ENCODE measurements at places on chromosomes 6 and 20.
A peak's percentile ranks its signal among the peaks of the same experiment; 100 is the strongest.

GRCh38 chr6:89298680-89299465 lies 16.2 kb downstream of the GABRR2 start:
- DNase-seq = peak; percentile 74

DNA sequence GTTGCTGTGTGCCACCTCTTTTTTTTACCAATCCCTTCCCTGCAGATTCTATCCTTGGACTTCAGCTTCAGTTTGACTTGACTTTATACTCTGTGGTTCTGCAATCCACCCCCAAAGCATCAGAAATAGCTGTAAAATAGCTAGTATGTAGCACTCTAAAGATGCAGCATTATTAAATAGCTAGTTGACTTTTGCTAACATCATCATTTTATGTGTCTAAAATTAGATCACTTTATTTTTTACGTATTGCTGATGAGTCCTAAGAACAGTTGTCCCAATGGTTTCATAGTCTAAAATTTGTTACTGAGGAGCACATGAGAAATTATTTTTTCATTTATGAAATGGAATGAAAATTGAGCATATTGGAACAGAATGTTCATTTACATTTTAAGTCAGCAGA lies 138.2 kb downstream of the NKAIN2 start:
- DNase-seq = no peak

- peak; percentile 78 for DNase-seq
These were observed 722 bp downstream of the ISM1 start for GRCh38 chr20:13221673-13222318.

DNA sequence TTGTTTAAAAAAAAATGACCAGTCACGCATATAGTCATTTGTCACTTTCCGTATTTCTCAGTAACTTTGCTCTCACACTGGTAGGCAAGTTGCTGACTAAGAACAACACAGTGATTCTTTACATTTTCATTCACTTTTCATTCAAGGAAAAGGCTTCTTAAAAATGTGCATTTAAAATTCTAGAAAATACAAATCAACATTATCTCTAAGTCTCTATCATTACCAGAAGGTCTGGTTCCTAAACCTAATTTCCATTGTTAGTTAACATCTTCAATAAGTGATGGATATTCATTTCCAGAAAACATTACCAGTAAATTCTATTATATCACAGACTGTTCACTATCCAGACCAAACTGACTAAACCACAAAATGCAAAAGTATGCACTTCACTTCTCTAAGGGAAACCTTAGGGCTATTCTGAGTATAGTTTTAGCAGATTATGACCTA lies 115.3 kb downstream of the AHI1 start:
- DNase-seq = no peak

DNA sequence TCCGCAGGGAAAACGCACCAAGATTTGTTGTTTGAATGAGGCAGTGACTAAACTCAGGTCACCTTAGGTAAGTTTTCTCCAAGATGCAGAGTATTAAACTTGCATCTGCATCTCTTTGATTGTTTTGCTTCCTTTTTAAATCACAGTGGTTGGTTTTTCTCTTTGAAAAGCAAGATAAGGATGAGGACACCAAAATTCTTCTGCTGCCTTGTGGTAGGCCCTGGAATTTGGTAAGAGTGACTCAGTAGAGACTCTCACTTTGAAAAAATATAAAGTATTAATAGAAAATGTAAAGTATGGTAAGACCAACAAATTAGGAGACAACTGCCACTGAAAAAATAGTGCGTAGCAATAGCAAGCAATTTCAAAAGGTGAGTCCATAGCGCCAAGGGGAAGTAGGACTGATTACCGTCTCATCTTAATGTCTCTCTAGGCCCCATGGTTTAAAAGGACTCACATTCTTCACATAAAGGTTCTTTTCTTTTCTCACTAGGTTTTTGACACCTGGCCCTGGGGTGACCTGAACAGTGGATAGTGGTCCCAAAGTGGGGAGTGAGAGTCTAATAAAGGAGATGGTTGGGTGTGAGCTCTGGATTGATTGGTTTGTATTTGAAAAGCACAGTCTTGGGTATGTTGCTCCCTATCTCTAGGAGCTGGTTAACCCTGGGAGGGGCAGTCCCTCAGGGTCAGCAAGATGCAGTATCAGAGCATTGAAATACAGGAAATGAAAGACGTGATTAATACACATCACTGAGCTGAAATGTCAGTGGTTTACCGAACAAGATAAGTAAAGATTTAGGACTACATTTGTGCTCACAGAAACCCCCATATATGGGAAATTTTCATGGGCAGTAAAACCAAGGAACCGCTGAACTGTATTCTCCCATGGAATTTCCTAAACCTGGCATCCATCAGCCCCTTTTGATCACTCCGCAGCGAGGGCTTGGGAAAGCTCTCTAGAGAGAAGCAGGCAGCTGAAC lies 221.2 kb downstream of the SLC24A3 start:
- DNase-seq = no peak

GRCh38 chr6:11120271-11121005 lies 8.9 kb upstream of the ERVFRD-1 start:
- DNase-seq = no peak

DNA sequence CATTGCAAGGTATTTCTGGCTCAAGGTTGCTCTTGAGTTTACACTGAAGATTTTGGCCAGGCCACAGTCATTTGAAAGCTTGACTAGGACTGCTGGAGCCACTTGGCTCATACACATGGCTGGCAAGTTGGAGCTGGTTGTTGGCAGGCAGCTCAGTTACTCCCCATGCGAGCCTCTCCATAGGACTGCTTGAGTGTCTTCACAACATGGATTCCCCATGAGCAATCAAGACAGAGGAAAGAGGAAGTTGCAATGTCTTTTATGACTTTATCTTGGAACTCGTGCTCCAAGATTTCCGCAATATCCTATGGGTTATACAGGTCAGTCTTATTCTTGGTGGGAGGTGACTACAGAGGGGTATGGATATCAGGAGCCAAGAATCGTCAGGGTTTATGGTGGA lies 1.4 kb upstream of the MANBAL start:
- no peak for DNase-seq

- DNase-seq = no peak
These were observed 44.0 kb downstream of the SIM1 start for GRCh38 chr6:100420711-100421110.

- DNase-seq = no peak
These were observed 63.2 kb downstream of the OLIG3 start for GRCh38 chr6:137430954-137431353.
